ENCODE measurements at places on chromosomes 6 and 20.

DNA sequence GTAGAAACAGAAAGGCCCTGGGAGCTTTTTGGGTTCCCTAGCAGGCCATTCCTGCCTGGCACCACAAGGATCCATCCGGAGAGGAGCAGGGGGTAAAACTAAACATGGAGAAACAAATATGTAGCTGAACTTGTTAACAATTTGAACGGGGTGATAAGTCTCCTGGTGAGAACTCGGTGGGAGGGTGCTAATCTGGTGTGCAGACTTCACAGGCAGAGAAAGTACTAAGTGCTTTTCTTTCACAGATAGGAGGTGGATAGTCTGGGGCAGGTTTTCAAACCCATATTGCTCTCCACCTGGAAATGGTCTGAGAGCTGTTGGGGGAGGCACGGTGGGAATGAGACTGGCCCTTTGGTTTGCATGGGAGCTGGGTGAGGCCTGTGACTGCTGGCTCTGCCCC is 196.3 kb upstream of the FUT9 start:
- H3K27me3 ChIP-seq, result no peaks in the 10 kb centered on the region
- H3K4me3 ChIP-seq, result no peak overlapping the region
- no peak for DNase-seq
- H3K36me3 ChIP-seq, result no peaks in the 10 kb centered on the region

DNA sequence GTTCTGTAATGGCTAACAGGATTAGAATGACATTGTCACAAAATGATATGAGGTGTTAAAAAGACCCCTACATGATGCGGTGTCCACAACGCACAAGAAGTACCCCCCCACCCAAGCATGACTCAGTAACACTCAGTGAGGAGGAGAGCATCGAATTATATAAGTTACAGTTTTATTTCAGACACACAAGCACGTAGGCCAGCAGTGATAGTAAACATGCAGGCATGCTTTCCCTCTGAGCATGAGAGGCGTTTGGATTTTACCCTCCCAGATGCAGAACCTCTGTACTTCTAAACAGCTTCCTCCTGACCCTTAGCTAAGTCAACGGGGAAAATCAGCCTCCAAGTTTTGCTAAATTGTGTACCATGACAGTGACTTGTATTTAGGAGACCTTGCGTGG is 23.9 kb downstream of the GNAS start:
- H3K4me3 ChIP-seq, result no peak overlapping the region
- no peaks in the 10 kb centered on the region for H3K27me3 ChIP-seq
- no peaks in the 10 kb centered on the region for H3K36me3 ChIP-seq
- H3K4me1 ChIP-seq, result peaks cover 20% of the 10 kb centered on the region
- peak; percentile 8 for DNase-seq

GRCh38 chr6:37036146-37036545 is 30.7 kb downstream of the FGD2 start:
- H3K27ac ChIP-seq, result no peak overlapping the region
- H3K4me1 ChIP-seq, result peaks cover 4% of the 10 kb centered on the region
- no peak for DNase-seq
- H3K27me3 ChIP-seq, result peaks cover 5% of the 10 kb centered on the region
- H3K36me3 ChIP-seq, result no peaks in the 10 kb centered on the region

- H3K27ac ChIP-seq, result no peak overlapping the region
- H3K4me3 ChIP-seq, result no peak overlapping the region
- H3K4me1 ChIP-seq, result no peaks in the 10 kb centered on the region
- H3K36me3 ChIP-seq, result no peaks in the 10 kb centered on the region
Measured at GRCh38 chr6:105943514-105943913, 142.6 kb upstream of the PRDM1 start.

DNA sequence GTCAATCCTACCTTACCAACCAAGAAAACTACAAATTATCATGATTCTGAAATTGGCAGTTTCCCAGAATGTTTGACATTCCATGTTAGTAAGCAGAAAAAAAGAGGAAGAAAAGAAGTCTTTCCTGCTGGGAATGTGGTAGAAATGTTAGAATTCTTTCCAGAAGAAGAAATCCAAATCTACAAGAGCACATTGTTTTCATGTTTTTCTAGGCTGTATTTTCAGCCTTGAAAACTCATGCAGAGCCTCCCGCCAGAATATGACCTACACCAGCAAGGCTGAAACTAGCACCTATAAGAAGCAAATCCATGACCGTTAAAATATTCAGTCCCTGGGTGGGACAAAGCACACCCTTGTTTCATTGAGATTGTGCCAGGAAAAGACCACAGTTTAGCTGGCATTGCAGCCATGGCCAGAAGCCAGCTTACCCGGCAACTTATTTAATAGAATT is 259.4 kb downstream of the GJA1 start:
- H3K36me3 ChIP-seq, result no peaks in the 10 kb centered on the region
- peaks cover 86% of the 10 kb centered on the region for H3K4me1 ChIP-seq
- peak overlapping the region; percentile 34 for H3K4me3 ChIP-seq

DNA sequence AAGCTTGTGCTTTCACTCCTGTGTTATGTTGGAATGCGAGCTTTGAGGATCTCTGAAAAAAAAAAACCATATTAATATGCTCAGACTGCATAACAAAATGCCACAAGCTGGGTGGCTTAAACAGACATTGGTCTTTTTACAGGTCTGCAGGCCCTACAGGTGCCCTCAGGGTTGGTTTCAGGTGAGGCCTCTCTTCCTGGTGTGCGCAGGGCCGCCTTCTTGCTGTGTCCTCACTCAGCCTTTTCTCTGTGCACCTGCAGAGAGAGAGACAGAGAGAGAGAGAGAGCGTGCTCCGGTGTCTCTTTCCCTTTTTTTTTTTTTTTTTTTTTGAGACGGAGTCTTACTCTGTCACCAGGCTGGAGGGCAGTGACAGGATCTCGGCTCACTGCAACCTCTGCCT is 114.1 kb upstream of the SNX9 start:
- peaks cover 3% of the 10 kb centered on the region for H3K4me1 ChIP-seq
- H3K27ac ChIP-seq, result no peak overlapping the region
- no peak for DNase-seq
- H3K36me3 ChIP-seq, result no peaks in the 10 kb centered on the region

- H3K4me3 ChIP-seq, result no peak overlapping the region
- H3K27ac ChIP-seq, result no peak overlapping the region
- peaks cover 14% of the 10 kb centered on the region for H3K4me1 ChIP-seq
- DNase-seq, result no peak
Measured at GRCh38 chr6:159935065-159935464, 33.8 kb upstream of the IGF2R start.

DNA sequence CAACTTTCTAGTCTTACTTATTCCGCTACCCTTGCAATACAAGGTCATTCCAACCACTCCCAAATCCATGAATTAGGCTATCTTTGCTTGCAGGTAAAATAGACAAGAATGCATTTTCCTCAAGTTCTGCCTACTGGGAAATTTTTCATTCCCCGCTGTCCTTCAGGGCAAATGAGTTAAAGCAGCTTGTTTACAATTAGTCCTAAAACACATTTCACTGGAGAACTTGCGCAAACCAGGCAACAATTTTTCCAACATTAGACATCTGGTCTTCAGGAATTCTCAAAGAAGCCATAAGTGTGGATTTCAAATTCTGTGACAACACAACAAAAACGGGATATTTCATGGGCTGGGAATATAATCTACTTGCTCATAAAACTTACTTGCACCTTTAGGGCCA is 20.4 kb downstream of the SPINT4 start:
- H3K4me3 ChIP-seq, result no peak overlapping the region
- H3K36me3 ChIP-seq, result no peaks in the 10 kb centered on the region
- no peak overlapping the region for H3K27ac ChIP-seq
- H3K27me3 ChIP-seq, result peaks cover 20% of the 10 kb centered on the region
- H3K4me1 ChIP-seq, result no peaks in the 10 kb centered on the region

- no peaks in the 10 kb centered on the region for H3K27me3 ChIP-seq
- DNase-seq, result no peak
- H3K27ac ChIP-seq, result no peak overlapping the region
- peaks cover 9% of the 10 kb centered on the region for H3K4me1 ChIP-seq
Measured at GRCh38 chr20:24649787-24650490, 180.5 kb downstream of the SYNDIG1 start.

- no peak overlapping the region for H3K27ac ChIP-seq
- H3K4me1 ChIP-seq, result peaks cover 5% of the 10 kb centered on the region
- no peak overlapping the region for H3K4me3 ChIP-seq
- H3K27me3 ChIP-seq, result peaks cover 47% of the 10 kb centered on the region
- no peaks in the 10 kb centered on the region for H3K36me3 ChIP-seq
Measured at GRCh38 chr6:27755768-27756167, 156.4 kb downstream of the OR2B2 start.

DNA sequence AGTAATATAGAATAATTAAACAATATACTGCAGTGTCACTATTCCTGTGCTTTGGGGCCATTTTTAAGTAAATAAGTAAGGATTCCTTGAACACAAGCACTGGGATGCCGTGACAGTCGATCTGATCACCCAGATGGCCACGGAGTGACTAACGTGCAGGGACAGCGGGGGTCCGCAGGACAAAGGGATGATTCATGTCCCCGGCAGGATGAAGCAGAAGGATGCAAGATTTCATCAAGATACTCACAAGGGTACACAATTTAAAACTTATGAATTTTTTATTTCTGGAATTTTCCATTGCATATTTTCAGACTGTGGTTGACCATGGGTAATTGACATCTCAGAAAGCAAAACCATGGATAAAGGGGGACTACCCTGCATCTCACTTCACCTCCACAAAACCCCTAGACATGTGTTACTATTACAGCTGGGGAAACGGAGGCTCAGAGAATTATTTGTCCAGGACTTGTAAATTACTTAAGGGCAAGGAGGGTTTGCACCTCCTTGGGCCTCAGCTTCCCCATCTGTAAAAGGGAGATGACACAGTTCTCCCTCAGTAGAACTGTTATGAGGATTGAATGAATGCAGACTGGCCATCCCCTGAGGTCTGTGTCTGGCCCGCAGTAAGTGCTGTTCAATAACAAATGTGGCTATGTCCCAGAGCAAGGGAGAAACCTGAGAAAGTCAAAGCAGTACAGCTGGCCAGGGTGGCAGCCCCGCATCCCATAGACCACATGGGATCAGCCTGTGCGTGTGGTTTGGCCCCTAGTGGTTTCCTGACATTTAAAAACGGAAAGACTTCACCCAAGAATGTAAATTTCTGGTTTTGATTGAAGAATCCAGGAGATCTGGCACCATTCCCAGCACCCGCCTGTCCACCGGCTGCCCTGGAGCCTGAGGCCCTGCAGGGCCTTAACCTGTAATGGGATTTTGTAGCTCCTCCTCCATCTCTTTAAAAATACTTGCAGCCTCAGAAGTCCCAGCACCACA is 235.5 kb downstream of the BMP7 start:
- H3K27me3 ChIP-seq, result no peaks in the 10 kb centered on the region
- H3K4me3 ChIP-seq, result peak overlapping the region; percentile 35
- H3K27ac ChIP-seq, result peak overlapping the region; percentile 90
- DNase-seq, result peak; percentile 92

GRCh38 chr6:27866357-27867050 is 45.7 kb downstream of the OR2B2 start:
- no peaks in the 10 kb centered on the region for H3K36me3 ChIP-seq
- H3K27me3 ChIP-seq, result no peaks in the 10 kb centered on the region
- peak overlapping the region; percentile 88 for H3K27ac ChIP-seq
- H3K4me1 ChIP-seq, result peaks cover 19% of the 10 kb centered on the region
- DNase-seq, result no peak

- H3K36me3 ChIP-seq, result no peaks in the 10 kb centered on the region
- DNase-seq, result no peak
- H3K4me3 ChIP-seq, result no peak overlapping the region
- H3K4me1 ChIP-seq, result no peaks in the 10 kb centered on the region
- H3K27me3 ChIP-seq, result peaks cover 10% of the 10 kb centered on the region
Measured at GRCh38 chr6:75437421-75437891, 56.1 kb downstream of the FILIP1 start.

- no peaks in the 10 kb centered on the region for H3K36me3 ChIP-seq
- H3K27me3 ChIP-seq, result peaks cover 43% of the 10 kb centered on the region
- H3K4me3 ChIP-seq, result no peak overlapping the region
- H3K4me1 ChIP-seq, result no peaks in the 10 kb centered on the region
- H3K27ac ChIP-seq, result no peak overlapping the region
Measured at GRCh38 chr6:137351890-137352289, 132.7 kb upstream of the IFNGR1 start.

GRCh38 chr6:119527231-119527578 is 177.6 kb upstream of the MAN1A1 start:
- H3K27me3 ChIP-seq, result peaks cover 42% of the 10 kb centered on the region
- no peak overlapping the region for H3K27ac ChIP-seq
- H3K4me3 ChIP-seq, result no peak overlapping the region
- no peak for DNase-seq
- H3K36me3 ChIP-seq, result no peaks in the 10 kb centered on the region
- H3K4me1 ChIP-seq, result no peaks in the 10 kb centered on the region

DNA sequence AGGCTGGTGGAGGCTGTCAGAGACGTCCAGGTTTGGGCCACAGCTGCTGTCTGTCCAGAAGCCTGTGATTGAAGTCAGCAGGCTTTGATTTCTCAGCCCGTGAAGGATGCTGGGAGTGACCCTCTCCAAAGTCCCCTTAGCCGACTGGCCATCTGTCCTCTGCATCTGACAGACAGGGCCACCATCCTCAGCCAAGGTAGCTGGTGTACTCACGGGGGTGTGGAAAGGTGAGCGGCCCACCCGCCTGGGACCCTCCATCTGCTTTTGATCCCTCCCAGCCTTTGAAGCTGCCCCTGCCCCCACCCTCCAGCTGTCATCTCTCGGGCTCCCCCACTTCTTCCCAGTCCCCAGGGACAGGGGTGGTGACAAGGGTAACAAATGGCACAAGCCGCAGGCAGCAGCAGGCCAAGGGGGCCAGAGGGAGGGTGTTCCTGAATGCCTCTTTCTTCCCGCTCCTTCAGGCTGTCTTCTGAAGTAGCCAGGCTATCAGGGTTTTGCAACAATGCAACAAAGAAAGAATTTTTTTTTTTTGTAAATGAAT is 84.4 kb downstream of the EYA2 start:
- DNase-seq, result no peak
- no peak overlapping the region for H3K4me3 ChIP-seq
- no peaks in the 10 kb centered on the region for H3K36me3 ChIP-seq
- no peak overlapping the region for H3K27ac ChIP-seq
- H3K4me1 ChIP-seq, result no peaks in the 10 kb centered on the region
- peaks cover 59% of the 10 kb centered on the region for H3K27me3 ChIP-seq

- no peak overlapping the region for H3K27ac ChIP-seq
- peaks cover 6% of the 10 kb centered on the region for H3K4me1 ChIP-seq
- H3K4me3 ChIP-seq, result no peak overlapping the region
- DNase-seq, result peak; percentile 82
Measured at GRCh38 chr6:33166811-33167210, 25.5 kb downstream of the COL11A2 start.

DNA sequence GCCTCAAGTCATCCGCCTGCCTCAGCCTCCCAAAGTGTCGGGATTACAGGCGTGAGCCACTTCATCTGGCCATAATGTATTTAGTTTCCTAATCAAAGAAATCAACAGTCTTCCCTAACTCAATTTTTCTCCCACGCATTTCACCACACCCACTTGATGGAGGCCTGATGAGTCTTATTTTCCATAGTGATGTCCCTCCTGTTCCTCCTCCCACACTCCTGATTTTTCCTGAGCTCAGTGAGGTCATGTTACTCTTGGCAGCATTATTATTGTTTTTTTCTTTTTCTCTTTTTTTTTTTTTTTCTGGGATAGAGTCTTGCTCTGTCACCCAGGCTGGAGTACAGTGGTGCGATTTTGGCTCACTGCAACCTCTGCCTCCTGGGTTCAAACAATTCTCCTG is 8.9 kb downstream of the ABRACL start:
- DNase-seq, result no peak
- H3K4me1 ChIP-seq, result peaks cover 12% of the 10 kb centered on the region
- H3K27ac ChIP-seq, result peak overlapping the region; percentile 62
- no peaks in the 10 kb centered on the region for H3K27me3 ChIP-seq

GRCh38 chr6:157283900-157284737 is 39.2 kb downstream of the TMEM242 start:
- no peak overlapping the region for H3K4me3 ChIP-seq
- H3K36me3 ChIP-seq, result peaks cover 6% of the 10 kb centered on the region
- DNase-seq, result no peak

- no peaks in the 10 kb centered on the region for H3K27me3 ChIP-seq
- no peak overlapping the region for H3K4me3 ChIP-seq
- H3K4me1 ChIP-seq, result peaks cover 25% of the 10 kb centered on the region
- no peak overlapping the region for H3K27ac ChIP-seq
- DNase-seq, result no peak
Measured at GRCh38 chr6:13419422-13420195, 67.8 kb downstream of the GFOD1 start.
